ENCODE measurements at places on chromosomes 12 and 14. TPM values are rescaled to one million over a fixed set of nuclear protein-coding genes. Genes with fewer than 3 reads are reported as not detected.

The NOXRED1 gene
- 0.26 TPM for total RNA-seq

The STYK1 gene
- total RNA-seq, result 0.56 TPM

The PCNX1 gene
- total RNA-seq, result 37.4 TPM

The HOMEZ gene
- 12.7 TPM for total RNA-seq

The RXYLT1 gene
- total RNA-seq, result 24.5 TPM

The TMEM117 gene
- total RNA-seq, result 0.68 TPM

The UNC79 gene
- total RNA-seq, result 0.04 TPM

The PYGL gene
- total RNA-seq, result 2.3 TPM

The TCTN2 gene
- total RNA-seq, result 3.6 TPM

The CLEC1B gene
- total RNA-seq, result not detected

The TMEM30B gene
- 2.0 TPM for total RNA-seq

The KCNC2 gene
- not detected for total RNA-seq

The RPS6KL1 gene
- total RNA-seq, result 6.5 TPM

The FOXN4 gene
- not detected for total RNA-seq

The RILPL2 gene
- 18.5 TPM for total RNA-seq

The TSPAN9 gene
- total RNA-seq, result 0.31 TPM

The PNN gene
- 111 TPM for total RNA-seq

The CIROP gene
- total RNA-seq, result not detected

The DENR gene
- total RNA-seq, result 77.7 TPM

The MSRB3 gene
- not detected for total RNA-seq

The PLEKHG7 gene
- not detected for total RNA-seq

The ARHGEF25 gene
- 1.9 TPM for total RNA-seq

The CLEC7A gene
- not detected for total RNA-seq

The OR4E2 gene
- total RNA-seq, result not detected

The PDE3A gene
- not detected for total RNA-seq

The PYM1 gene
- 33.3 TPM for total RNA-seq

The NT5DC3 gene
- 9.6 TPM for total RNA-seq

The ACRBP gene
- 0.86 TPM for total RNA-seq

The SIX1 gene
- not detected for total RNA-seq

Data from activated naive CD8-positive, alpha-beta T cell treated with anti-CD3 and anti-CD28 coated beads for 36 hours (primary cell).